Right lung (tissue), 10 donors: ENCODE measurements at places on chromosomes 13 and 19. TPM values are rescaled to one million over a fixed set of nuclear protein-coding genes. Genes with fewer than 3 reads are reported as not detected.

- DNase-seq, result no peak
These were observed 14.4 kb downstream of the FOXO1 start for GRCh38 chr13:40651866-40652587.

GRCh38 chr19:17329366-17330261, 5.0 kb downstream of the ANO8 start:
- no peak for DNase-seq

DNA sequence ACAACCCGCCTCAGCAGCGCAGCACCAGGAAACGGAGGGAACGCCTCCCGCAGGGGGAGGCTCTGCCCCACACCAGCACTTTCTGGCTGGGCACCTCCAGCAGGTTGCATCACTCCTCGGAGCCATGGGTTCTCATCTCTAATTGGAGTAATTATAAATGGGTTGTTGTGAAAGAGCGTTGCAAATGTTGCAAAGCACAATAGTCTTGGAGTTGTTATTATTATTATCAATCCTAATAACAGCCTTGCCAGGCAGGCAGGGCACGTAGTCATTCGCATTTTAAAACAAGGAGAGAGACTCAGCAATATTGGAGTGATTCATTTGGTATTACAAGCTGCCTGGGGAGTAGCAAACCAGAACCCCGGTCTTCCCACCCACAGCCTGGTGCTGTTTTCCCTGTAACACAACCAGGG, 108.6 kb upstream of the GJB6 start:
- no peak for DNase-seq

DNA sequence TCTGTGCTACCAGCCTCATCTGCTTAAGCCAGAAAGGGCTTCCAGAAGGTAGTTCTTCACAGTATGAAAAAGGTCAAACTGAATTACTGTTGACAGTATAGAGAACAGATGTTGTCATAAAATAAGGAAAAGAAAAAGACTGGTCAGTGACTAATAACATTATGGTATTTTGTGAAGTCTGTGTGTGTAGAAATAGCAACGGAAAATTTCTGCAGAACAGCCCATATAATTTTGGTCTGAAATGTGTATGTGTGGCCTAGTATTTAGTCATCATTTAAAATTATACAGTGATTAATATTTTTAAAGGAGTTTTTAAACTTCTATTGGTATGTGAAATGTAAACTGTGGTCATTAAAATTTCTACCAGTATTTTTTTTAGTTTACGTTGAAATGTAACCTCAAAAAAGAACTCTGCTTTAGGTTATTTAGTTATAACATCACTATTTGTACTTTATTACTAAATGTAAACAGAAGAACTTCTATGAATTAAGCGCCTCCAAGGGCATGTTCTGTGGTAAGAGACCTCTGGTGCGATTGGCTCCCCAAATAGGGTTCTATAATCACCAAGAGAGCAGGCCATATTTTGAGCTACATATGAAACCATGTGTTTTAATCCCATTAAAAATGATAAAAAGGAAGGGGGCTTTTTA, 3.3 kb upstream of the GPR183 start:
- no peak for DNase-seq

DNA sequence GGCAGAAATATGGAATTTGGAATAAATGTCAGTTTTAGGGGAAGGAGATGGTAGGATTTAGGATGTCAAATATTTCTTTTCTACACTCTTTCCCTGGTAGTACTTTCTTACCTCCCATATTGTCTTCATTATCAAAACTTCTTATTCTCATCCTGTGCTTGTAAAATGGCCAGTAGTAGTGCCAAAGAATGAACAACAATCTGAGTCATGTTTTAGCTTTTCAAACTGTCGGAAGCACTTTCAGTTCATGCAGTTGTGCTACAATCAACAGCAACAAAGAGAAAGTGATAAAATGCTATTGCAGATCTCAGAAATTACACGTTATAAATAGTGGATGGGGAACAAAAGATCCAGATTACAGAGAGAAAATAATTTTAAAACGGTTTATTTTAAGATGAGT, 193.7 kb upstream of the RXFP2 start:
- no peak for DNase-seq

DNA sequence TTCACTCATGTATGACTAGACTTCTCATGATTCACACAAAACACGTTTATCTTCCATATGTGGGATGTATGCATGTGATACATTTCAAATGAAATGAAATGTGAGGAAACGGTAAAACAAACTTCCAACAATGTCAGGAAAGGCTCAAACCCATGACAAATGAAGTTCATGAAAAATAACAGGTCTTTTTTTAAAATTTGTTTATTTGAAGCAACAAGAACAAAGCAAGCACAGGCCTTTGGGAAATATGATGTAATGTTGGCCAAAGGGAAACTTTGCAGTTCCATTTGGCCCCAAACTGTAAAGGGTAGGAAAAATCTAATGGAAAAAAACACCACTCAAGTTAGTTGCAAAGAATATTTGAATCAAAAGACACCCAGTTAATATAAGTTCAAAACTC, 463.8 kb upstream of the ARGLU1 start:
- DNase-seq, result no peak

Gene MEDAG
- polyA plus RNA-seq, result 4.1 TPM

Gene PLPPR2
- polyA plus RNA-seq, result 22.1 TPM
